CD4-positive, alpha-beta T cell treated with Interleukin-15 for 4 hours (primary cell): ENCODE measurements at places on chromosomes 1 and 21.

DNA sequence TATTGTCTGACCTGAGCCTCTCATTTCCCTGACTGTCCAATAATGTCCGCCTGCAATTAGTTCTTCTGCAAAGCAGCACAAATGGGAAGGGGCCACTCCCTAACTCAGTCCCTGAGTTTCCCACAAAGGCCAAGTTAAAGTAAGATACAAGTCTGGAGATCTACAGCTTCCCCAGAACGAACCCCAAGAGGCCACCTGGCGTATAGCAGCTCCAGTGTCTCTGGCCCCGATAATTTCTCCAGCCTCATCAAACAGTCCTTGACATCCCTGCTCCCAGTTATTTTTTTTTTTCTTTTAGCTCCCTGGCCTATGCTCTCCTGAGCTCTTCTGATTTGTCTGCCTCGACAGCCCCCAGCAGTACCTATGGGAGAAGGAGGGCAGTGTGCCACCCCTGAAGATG, 8.1 kb upstream of the ACKR1 start:
- DNase-seq: no peak

DNA sequence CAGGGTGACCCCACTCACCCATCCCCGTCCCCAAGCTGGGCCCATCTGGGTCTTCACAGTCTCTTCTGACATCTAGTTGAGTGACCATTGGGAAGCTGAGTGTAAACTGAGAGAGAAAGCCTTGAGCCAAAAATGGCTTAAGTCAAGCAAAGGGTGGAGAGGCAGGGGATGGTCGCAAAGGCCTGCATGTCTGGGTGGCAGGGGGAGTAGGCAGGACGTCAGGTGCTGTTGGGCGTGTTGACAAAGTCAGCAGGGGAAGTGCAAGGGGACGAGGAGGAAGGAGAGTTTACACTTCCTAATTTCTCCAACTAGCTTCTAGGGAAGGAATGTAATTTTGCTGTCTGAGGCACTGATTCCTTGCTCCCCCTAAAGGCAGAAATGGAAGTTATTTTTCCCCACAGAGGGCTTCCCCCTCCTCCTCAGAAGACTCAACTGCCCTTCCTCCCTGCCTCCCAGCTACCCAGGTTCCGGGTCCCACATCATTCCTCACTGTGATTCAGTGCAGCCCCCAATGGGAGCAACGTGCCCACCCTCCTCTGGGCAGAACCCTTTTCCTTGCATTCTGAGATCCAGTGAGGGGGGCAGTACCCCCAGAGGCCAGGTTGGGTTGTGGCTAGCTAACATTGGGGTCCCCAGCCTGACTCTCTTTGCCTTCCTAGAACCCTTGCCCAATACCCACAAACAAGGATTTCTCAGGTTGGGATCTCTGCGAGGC, 1.2 kb upstream of the ADORA1 start:
- DNase-seq: no peak

GRCh38 chr1:156676820-156677615, at the start of gene NES:
TSS of gene NES (minus strand) at chr1:156677407. CDS start at chr1:156677264, 143 bp downstream.
- DNase-seq: no peak

GRCh38 chr1:43704838-43705237, 2.5 kb upstream of the ST3GAL3 start:
- no peak for DNase-seq

GRCh38 chr21:32468681-32469111, 56.2 kb downstream of the EVA1C start:
- no peak for DNase-seq

GRCh38 chr1:25807480-25808390, 7.7 kb downstream of the SELENON start:
- no peak for DNase-seq

- DNase-seq: no peak
Observed at GRCh38 chr21:26798856-26799751, 46.1 kb downstream of the ADAMTS1 start.

DNA sequence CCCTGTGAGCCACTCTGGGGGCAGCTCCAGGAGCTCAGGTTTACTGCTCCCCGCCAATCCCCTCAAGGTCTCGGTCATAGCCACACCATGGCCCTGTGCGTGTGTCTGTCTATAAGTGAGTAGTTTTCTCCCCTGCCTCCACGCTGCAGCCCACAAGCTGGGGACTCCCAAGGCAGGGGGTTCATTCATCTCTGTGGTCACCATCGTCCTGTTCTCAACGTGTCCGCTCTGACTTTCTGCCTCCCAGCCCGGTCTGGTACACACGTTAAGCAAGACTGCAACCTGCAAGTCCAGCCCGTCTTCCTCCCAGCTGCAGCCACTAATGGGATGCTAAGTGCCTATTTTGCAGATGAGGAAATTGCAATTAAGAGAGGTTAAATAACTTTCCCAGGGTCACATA, 49.8 kb downstream of the IGSF21 start:
- DNase-seq: no peak

GRCh38 chr1:184143449-184143848, 91.9 kb downstream of the TSEN15 start:
- DNase-seq: no peak

DNA sequence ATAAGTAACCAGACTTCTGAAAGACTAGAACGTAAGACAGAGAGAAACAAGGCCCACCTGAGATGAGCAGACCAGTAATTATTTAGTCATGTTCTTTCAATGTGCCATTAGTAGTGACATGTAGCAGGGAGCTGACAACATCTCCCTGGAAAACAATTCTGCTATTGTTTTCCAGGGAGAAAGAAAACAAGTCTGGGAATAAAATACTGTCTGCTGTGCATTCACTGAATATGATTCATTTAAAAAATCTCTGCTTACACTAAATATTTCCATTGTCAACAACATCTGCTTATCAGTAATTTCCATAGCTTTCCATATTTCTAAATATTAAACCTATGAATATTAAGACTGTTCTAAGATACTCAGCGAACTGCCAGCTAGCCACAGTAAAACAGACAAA, 80.0 kb downstream of the VCAM1 start:
- DNase-seq: no peak

DNA sequence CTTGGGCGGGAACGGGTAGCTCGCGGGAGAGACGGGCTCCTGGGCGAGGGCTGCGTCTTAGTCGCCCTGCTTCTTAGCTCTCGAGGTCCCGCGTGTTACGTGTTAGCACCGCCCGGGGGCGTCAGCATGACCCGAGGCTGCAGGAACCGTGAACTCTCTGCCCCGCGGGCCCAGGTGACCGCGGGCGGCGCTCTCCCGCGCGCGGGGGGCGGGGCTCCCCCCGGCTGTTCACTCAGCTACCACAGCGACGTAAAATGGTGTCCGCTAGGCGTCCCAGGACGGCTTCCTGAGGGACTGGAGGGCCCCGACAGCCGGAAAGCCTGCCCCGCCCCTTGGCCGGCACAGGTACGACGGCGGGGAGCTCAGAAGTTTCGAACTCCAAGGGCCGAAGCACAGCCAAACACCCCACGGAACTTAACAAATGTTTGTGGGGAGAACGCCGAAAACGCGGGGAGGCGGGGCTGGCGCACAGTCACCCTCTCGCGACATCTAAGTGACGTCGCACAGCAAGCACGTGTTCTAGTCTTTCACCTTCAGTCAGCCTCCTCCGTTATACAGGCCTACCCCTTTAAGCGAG, 780 bp upstream of the RBM15 start:
- peak; percentile 91 for DNase-seq
